ENCODE measurements at places on chromosomes 12 and 14.

- no peak for DNase-seq
These were observed 415.4 kb downstream of the DPF3 start for GRCh38 chr14:72478471-72478893.

DNA sequence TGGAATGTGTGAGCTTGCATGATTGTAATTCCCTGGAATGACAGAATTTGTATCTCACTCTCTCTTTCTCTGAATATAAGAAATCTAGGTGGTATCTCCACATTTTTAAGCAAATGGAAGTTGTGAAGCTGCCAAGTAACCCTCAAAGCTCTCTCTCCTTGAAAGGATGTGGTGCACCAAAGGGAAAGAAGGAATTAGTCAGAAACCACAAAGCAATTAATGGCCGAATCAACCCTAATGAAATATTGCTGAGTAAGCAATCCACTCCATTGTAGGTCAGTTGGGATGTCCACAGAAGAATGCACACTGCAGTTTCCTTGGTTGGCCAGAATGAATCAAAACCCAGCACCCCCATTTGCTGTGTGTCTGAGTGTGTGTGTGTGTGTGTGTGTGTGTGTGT, 153.5 kb downstream of the KCNA5 start:
- DNase-seq, result no peak

DNA sequence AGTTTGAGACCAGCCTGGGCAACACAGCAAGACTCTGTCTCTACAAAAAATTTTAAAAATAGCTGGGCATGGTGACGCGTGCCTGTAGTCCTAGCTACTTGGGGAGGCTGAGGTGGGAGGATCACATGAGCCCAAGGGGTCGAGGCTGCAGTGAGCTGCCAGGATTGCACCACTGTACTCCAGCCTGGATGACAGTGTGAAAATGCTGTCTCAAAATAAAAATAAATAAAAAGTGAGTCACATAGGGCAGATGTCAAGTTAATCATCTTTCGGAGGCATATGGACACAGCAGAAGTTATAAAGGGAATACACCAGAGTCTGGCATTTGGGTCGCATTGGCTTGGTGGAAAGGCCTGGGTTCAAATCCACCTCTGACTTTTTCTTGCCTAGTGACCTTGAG, 92.7 kb downstream of the PHETA1 start:
- DNase-seq, result no peak

GRCh38 chr12:55737581-55738122, 5.3 kb upstream of the GDF11 start:
- DNase-seq, result no peak

DNA sequence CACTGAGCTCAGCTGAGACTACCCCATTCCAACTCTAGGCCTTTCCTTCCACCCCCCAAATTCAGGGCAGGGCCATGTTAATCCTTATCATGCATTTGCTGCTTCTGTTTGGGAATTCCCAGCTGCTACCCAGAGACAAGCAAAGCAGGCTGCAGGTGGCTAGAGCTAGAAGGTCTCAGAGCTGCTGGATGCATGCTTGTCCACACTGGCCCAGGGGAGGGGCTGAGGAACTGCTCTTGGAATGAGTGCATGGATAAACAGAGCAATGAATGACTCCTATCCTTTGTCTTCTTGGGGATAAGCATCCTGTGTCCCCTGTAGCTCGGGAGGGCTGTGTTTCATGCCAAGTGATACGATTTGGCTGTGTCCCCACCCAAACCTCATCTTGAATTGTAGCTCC, 136.8 kb upstream of the NOS1 start:
- no peak for DNase-seq

GRCh38 chr14:59189091-59189785, 771 bp downstream of the DAAM1 start:
- peak; percentile 18 for DNase-seq

DNA sequence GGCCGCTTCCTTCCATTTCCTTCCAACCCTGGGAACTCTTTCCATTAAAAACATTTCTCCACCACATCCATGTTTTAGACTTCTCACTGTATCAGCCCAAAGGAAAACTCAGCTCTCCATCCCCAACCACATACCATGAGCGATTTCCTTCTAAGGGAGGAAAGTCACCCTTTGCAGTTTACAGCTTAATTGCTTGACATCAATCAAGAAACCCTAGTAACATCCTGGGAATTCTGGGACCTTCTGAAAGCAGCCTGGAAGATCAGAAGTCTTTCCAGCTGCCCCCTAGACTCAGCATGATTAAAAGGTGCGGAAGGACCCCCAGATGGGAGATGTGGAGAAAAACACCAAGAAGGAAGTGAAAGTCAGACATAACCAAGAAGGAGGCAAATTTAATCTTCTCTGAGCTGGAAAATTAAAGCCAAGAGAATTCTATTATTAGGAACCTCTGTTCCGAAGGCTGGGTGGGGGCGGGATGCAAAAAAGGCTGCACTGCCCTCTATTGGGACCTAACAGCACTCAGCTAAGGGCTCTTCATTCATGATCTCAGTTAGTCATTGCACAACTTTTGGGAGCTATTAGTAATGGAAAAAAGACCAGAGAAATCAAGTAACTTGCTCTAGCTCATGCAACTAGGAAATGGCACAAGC, 73.3 kb upstream of the PLXNC1 start:
- DNase-seq, result peak; percentile 31

- no peak for DNase-seq
These were observed 181.9 kb downstream of the PAH start for GRCh38 chr12:102735104-102735503.

GRCh38 chr14:23627961-23628360, 8.2 kb upstream of the DHRS2 start:
- no peak for DNase-seq

DNA sequence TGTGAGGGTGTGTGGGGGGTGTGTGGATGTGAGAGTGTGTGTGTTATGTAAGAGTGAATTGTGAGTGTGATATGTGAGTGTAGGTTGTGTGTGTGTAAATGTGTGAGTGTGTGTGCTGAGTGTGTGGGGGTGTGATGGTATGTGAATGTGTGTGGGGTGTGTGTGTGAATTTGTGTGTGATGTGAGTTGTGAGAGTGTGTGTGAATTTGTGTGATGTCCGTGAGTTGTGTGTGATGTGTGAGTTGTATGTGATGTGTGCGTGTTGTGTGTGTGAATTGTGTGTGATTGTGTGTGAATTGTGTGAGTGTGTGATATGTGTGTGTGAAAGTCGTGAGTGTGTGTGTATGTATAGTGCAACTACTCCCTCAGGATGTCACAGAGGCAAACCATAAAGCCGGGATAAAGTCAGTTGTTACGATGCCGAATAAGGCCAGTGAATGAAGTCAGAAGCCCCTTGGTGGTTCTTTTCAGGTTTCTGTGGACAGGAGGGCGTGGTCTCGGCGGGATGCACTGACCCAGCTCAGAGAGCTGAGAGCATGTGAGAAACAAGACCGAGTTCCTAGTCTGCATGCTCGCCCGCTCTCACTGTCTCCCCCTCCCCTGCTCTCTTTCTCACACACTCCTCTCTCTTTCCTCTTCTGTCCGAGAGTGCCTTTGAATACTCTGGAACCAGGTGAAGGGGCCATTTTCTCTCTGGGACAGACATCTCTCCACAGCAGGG, 71.8 kb upstream of the MAX start:
- DNase-seq, result peak; percentile 55

DNA sequence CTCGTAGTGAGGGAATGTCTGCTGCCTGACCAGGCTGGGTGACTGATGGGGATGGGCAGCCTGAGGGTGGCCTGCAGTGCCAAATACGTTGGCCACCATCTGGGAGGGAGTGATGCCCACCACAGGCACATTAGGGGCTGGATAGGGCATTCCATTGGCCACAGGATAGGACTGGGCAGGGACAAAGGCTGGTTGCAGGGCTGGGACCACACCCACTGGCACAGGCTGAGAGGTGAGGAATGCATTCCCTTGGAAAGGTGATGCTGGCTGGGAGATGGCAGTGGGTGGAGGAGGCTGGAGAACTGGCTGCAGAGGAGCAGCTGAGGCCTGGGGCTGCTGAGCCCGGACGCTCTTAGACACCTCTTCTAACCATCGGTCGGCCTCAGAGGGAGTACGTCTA, 39.5 kb downstream of the PAPLN start:
- no peak for DNase-seq

DNA sequence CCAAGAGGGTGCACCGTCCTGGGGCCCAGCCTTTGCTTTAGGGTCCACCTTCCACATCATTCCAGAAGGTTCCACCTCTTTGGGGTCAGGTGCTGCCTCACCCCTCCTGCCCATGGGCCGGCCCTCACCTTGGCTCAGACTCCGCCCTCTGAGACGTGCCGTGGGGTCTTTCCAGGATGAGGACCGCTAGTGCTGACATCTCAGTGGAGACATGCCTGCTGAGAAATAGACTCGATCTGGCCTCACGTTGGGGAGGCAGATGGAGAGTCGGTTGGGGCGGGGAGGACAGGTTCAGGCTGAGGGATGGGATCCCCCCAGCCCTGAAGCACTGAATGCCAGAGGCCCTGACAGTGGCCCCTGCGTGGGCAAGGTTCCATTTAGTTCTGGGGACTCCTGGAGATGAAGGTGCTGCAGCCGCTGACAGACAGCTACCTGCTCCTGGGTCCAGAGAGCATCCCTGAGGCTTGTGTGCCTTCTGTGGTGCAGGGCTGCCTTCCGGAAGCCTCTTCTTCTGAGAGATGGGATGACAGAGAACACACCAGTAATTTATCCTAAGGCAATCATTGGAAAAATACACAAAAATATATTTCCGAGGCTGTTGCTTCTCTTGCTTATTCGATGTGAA, 185.3 kb downstream of the KIF26A start:
- no peak for DNase-seq

- no peak for DNase-seq
These were observed 25.4 kb upstream of the COL2A1 start for GRCh38 chr12:48029491-48030172.

DNA sequence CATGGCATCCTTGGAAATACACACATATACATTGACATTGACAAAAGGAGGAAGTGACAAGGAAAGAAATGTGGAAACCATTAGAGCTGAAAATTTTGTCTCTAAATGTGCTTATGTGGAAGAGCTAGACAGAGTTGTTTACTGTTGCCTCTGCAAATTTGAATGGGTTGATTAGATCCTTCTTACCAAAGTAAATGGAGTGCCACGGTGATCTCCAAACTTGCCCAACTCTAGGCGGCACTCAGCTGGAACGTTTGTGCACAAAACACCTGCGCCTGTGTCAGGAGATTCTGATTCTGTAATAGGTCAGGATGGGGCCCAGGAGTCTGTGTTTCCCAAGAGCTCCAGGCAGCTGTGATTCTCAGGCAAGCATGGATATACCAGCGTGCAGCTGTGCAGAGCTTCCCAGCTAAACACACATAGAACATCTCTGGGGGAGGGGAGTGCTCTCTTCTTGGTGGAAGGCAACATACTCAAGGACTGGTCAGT, 77.8 kb upstream of the BDKRB2 start:
- no peak for DNase-seq

GRCh38 chr14:70097576-70098249, 91.0 kb downstream of the SLC8A3 start:
- no peak for DNase-seq

DNA sequence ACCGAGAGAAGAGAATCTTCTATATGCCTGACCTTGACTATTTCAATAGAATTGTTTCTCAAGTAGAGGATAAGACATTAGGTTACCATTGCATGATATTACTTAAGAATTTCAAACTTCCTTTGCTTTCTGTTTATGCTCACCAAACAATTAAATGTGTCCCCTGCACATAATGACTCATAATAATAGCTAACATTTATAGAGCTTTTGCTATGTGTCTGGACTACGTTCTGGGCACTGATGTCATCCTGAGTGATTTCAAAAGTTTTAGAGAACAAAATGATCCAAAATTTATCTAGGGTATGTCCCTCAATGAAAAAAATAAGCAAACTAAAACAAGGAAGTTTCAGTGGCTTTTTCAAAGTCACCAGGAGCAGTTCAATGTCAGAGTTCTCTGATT, 38.8 kb downstream of the SLC15A5 start:
- no peak for DNase-seq

- no peak for DNase-seq
These were observed 73.6 kb downstream of the SRGAP1 start for GRCh38 chr12:63917864-63918799.

DNA sequence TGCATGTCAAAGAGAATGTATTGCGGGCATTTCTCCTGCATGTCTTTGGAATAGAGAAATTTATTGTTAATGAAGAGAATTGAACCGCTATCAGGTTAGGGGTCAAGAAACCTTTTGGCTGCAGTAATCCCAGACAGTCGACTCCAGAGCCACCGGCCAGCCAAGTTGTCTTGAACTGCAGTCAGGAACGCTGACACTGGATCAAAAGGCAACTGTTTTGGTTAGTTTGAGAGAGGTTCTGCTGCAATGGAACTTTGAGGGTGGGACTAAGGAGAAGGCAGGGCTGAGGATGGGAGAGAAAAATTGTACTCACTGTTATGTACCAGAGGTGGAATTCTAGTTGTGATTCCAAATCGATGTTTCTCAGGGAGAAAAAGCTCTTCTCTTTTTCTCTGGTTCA, 28.2 kb downstream of the PPFIBP1 start:
- no peak for DNase-seq

DNA sequence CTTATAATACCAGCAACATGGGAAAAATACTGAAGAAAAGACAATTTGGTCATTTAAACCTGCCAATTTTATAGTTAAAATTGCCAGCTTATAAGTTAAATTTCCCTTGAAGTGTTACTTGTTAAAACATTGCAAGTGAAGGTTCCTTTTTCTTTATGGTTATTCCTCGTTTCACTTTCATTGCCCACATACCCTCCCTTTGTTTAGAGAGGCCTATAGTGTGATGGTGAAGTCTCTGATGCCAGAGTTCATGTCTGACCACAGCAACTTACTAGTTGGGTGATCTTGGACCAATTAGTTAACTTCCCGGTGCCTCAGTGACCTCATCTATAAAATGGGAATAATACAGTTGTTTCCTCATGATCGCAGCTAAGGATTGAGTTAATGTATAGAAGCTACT, 173.5 kb downstream of the ANO6 start:
- no peak for DNase-seq

All from globus pallidus (tissue), 1 donor.